Fibroblast of mammary gland (primary cell): ENCODE measurements at places on chromosomes 5 and 9.
A peak's percentile ranks its signal among the peaks of the same experiment; 100 is the strongest.

DNA sequence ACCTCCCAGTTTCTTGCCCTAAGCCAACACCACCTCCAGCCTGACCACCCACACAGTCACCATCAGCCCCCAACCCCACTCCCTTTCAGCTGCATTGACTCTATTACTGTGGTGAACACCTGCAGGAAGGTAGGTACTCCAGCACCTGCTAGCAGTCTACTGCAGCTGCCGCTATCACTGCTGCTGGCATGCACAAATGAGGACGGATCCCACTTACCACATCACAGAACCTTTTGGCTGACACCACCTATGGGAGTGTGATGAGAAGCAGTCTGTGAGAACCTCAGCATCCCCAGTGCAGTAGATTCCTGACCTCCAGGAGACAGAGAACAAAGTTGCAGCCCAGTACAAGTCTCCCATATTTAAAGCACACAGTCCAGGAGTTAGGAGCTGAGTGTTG is 71.9 kb downstream of the ANXA1 start:
- DNase-seq = no peak

DNA sequence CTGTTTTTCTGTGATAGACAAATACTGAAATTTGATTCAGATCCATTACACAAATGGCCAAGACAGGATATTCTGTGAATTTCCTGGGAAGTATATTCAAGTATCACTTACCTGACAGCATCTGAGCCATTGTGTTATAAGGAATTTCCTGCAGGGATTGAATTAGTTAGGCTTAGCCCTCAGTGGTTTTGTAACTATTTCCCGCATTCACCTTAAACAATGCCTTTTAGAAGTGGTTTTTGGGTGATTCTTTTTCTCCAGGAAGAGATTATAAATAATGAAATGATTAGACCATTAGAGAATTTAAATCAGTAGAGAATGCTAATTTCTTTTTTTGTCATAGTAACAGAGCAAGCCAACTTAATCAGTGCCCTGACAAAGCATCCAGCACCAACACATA is 30.6 kb downstream of the ITGA1 start:
- no peak for DNase-seq

GRCh38 chr9:95670122-95670521 is 153.4 kb upstream of the PTCH1 start:
- no peak for DNase-seq

DNA sequence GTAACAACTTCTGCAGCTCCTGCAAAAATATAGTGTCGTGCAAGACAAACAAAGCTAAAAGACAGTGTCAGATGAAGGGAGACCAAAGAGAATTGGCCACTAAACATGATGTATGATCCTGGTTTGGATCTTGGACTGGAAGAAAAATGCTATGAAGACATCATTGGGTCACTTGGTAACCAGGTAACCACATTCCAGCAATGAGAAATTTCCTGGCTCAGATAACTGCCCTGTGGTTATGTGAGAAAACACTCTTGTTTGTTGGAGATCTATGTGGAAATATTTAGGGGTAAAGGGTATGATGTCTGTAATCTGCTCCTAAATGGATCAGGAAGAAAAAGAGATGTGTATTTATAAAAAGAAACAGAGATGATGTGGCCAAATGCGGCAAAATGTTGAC is 45.5 kb upstream of the ANKRD33B start:
- peak; percentile 78 for DNase-seq

DNA sequence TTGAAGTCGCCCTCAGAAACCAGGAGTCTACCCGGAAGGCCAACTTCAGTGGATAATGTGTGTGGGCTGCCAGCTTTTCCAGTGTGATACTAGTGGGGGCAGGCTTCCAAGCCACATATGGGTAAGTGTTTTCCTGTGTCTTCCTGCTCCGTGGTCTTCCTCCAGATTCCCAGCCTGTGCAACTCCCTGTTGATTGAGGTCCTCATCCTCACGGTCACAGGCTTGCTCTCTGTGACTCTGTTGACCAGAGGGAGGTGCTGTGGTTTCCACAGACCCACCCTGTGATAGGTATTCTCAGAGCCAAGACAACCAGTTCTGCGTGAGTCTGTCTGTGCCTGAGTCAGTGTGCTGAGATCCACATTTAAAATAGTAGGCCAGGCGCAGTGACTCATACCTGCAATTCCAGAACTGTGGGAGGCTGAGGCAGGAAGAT is 388.0 kb upstream of the IRX2 start:
- no peak for DNase-seq

DNA sequence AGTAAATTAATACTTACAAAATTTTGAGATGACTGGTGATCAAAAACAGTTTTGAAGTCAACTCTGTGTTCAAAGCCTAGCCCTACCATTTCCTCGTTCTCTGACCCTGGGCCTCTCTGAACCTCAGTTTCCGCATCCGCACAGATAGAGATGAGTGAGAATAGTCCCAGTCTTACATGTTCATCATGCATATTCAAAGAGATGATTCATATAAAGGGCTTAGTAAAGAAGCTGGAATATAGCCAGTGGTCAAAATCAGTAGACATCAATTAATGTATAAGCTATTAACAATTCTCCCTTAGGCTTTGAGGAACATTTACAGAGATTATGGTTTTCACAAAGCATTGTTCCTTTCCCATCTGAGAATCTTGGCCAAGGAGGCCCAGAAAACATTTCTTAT is 250.6 kb downstream of the SPOCK1 start:
- peak; percentile 29 for DNase-seq

DNA sequence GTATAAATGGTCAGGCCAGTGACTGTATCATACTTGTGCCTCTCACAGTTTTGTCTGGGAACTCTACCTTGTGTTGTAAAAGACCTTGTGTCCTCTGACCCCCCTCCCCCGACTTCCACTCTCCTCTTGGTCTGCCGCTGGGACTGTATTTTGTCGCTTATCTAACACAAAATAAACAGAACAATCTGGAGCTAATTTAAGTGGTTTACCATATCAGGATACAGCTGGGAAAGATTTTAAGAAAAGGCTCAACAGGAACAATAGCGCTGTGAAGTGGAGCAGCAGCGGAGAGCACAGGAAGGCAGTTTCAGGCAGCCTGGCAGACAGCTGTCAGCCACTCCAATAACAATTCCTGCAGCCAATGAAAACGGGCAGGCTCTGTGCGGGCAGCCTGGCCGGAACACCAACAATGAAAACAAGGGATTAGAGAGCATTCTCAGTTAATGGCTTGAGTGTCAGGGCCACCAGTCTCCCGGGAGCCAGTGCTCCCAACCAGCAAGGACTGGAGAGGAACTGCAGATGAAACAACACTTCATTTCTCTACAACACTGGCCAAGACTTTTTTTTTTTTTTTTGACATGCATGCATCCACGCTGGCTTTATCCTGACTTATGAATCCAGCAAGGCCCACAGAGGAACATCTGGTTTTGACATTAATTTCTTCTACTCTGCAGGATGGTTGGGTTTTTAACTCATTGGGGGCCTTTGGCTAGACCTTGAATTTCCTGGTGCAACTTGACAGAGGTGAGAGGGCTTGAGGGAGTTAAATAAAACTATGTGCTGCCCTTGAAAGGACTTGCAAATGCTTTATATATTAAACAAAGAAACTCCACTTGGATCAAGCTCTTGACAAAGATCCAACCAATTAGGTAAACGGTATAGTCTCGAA is 76.7 kb downstream of the ARSB start:
- DNase-seq = peak; percentile 57

GRCh38 chr5:39755986-39756385 is 331.2 kb upstream of the DAB2 start:
- DNase-seq = peak; percentile 98

GRCh38 chr5:173624282-173624681 is 7.8 kb upstream of the BOD1 start:
- peak; percentile 17 for DNase-seq

DNA sequence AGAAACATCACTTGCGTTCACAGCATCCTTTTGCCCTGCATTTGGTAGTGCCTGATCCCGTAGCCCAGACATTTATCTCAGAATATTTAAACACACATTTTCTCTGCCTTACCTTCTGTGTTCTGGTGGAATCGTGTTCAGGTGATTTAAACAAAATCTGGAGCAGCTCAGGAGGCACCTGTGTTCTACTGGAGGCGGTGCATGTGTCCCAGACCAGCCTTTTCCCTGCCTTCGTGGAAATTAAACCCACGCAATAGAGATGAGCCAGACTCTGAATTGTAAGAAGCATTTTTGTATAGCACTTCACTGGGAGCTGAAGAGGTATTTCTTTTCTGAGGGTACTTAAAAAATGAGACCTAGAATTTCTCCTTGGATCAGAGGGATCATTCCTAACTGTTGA is 212.5 kb downstream of the MAST4 start:
- DNase-seq = no peak

GRCh38 chr9:2634153-2634552 is 12.6 kb downstream of the VLDLR start:
- DNase-seq = no peak

- DNase-seq = no peak
These were observed 3.9 kb downstream of the EGFL7 start for GRCh38 chr9:136666372-136667213.

- peak; percentile 61 for DNase-seq
These were observed 5.1 kb downstream of the TYRP1 start for GRCh38 chr9:12698266-12698665.

GRCh38 chr5:107772418-107773310 is 101.9 kb upstream of the EFNA5 start:
- no peak for DNase-seq

DNA sequence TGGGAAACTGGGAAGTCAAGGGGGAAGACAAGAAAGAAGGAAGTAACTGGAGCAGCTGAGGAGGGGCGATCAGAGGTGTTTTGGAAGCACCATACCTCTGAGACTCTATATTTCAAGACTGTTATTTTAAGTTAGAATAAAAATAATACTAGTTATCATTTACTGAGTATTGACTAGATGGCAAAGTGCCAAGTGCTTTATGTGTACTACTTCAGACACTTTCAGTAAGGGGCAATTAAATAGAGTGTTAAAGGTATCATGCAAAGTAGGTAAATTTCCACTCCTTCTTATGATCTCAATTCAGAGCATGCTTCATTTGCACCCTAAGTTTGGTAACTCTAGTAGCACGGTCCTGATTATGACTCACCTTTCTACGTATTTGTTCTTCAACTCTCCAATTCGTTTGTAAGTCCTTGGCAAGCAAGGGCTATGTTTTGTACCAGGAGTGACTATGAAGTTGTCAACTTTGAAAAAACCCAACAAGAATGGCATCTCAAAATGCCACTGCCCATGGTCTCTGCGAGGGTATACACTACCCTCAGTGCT is 152.4 kb upstream of the RAPGEF1 start:
- DNase-seq = peak; percentile 14

GRCh38 chr5:177599731-177600507 is at the start of gene B4GALT7:
Gene B4GALT7, plus strand, starts transcription at chr5:177600132. Its CDS starts 79 bp downstream, at chr5:177600211.
- DNase-seq = peak; percentile 65

DNA sequence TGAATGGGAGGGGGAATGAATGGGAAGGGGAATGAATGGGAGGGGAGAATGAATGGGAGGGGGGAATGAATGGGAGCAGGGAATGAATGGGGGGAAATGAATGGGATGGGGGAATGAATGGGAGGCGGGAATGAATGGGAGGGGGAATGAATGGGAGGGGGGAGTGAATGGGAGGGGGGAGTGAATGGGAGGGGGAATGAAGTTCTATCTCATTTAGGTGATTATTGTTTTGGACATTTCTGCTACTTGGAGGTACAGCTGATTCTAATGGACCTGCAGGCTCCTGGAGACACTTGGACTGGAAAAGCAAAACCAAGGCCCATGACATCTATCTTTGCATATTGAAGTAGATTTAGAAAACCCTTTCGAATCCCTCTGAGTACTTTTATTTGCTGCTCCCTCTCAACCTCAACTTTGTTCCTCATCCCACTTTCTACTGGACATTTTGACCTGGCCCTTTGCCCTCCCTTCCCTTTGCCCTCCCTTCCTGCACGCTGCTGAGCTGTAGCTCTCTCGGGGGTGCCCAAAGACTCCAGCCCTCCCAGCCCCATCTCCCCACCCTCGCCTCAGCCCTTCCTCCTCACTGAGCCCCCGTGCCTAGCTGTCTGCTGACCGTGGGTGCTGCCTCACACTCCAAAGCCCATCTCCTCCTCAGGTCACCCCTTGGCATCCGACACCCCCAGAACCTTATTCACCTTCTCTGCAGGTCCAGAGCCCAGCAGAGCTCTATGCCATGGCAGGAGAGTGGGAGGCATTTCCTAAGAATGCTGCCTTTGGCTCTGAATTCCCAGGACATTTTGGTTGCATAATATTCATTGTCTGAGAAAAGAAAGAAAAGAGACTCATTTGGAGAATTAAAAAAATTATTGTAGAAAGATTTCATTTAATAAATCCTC is 19.9 kb upstream of the LPCAT1 start:
- peak; percentile 19 for DNase-seq

GRCh38 chr9:115694991-115695390 is 458.6 kb upstream of the PAPPA start:
- DNase-seq = peak; percentile 63

GRCh38 chr5:133334796-133335639 is 277.3 kb downstream of the FSTL4 start:
- no peak for DNase-seq

- no peak for DNase-seq
These were observed 52.1 kb upstream of the AFAP1L1 start for GRCh38 chr5:149219584-149219983.

GRCh38 chr5:76273206-76273885 is 129.7 kb upstream of the IQGAP2 start:
- DNase-seq = no peak

- no peak for DNase-seq
These were observed 14.9 kb downstream of the PFDN1 start for GRCh38 chr5:140287801-140288521.

- DNase-seq = no peak
These were observed 22.7 kb downstream of the TERT start for GRCh38 chr5:1272201-1272600.

- no peak for DNase-seq
These were observed 9.9 kb upstream of the CD180 start for GRCh38 chr5:67206461-67206860.

GRCh38 chr5:33588654-33589372 is 148.0 kb downstream of the TARS1 start:
- no peak for DNase-seq

- no peak for DNase-seq
These were observed 207.7 kb downstream of the MEF2C start for GRCh38 chr5:88675168-88675707.

DNA sequence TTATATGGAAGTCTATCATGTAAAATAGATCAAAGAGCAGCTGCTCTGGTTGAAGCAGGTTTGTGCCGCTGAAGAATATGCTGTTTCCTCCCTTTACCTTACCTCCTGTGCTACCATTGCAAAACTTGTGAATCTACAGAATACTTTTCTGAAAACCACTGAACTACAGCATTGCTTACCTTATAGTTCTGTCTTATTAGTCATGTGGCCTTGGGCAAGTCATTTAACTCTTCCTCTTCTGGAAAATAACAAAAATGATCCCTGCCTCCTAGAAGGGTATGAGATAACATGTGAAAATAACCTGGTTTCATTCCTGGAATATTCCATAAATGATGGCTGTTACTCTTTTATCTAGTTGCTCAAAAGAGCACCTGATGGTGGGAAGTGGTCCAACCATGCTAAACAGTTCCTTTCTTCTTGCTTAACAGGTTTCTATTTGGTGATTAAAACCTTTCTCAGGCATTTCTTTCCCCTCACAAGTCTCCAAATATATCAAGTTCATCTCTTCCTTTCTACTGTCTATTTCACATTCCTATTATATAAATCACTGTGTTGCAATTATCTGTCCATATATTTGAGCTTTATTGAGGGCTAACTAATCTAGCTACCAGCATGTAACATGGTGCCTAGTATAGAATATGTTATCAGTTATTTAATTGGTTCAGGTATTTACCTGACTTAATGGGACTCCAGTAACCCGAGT is 15.0 kb downstream of the TRIM32 start:
- DNase-seq = no peak

- DNase-seq = peak; percentile 10
These were observed 6.9 kb downstream of the TSC1 start for GRCh38 chr9:132937463-132937901.
